Activated T-cell treated with anti-CD3 and anti-CD28 coated beads for 4 hours (primary cell): ENCODE measurements at places on chromosomes 12 and 14.

GRCh38 chr12:131089531-131090273 lies 136.0 kb downstream of the ADGRD1 start:
- DNase-seq, result no peak

DNA sequence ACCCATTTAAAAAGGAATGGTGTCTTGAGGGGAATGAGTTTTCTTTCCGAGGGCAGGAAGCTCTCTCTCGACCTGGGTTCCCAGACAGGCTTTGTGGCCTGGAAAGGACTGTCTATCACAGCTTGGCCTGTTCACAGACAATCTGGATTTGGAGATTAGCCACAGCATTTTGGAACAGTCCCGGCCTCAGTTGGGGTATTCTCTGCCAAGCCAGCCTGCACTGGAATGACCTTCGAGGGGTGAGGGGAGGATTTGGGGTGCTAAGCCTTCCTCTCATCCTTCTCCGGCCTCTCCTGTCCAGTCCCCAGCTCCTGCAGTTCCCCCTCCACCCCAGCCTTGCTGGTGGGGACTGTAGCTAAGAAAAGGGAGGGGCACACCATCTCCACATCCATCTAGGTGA lies 13.0 kb downstream of the TBX5 start:
- no peak for DNase-seq

GRCh38 chr14:100606687-100607610 lies 19.7 kb upstream of the BEGAIN start:
- no peak for DNase-seq

- no peak for DNase-seq
Measured at GRCh38 chr14:75022655-75023054, 19.9 kb downstream of the EIF2B2 start.

DNA sequence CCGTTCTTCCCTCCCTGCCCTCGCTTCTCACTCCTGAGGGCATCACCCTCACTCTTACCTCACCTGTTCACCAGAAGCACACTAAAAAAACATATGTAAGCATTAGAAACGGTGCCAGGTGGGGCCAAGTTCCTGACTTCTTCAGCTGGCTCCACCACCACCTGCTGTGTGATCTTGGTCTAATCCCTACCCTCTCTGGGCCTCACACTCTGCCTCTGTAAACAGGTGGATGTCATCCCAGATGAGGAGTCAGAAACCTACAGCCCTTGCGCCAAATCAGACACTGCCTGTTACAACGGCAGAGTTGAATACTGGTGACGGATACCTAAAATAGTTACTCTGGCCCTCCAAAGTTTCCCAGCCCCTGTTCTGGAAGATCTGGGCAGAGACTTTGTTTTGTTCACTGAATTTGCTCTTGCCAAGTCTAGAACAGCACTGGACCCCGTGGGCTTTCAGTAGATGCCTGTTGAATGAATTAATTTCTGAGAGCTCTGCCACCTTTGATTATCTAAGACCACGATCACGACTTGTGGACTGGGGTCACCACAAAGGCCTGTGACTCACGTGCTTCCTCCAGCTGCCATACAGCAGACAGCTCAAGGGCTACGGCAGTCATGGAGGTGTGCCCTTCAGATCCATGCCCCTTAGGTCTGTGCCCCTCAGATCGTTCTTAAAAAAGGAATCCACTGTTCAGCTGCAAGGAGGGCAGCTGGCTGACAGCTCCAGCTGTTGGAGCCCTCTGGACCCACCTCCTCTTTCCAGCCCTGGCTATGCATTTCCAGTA lies 71.9 kb downstream of the GSC start:
- DNase-seq, result no peak

DNA sequence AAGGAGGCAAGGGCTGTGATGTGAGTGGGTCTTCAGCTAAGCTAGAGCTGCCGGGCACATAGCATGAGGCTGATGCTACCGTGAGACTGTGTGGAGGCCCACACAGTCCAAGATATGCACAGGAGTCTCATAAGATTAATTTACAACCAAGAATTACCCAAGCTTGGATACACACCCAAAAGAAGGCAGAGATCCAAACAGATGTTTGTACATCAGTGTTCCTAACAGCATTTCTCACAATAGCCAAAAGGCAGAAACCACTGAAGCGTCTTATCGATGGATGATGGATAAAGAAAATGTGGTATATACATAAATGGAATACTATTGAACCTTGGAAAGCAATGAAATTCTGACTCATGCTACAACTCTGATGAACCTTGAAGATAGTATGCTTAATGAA lies 40.8 kb upstream of the RIC8B start:
- DNase-seq, result no peak

DNA sequence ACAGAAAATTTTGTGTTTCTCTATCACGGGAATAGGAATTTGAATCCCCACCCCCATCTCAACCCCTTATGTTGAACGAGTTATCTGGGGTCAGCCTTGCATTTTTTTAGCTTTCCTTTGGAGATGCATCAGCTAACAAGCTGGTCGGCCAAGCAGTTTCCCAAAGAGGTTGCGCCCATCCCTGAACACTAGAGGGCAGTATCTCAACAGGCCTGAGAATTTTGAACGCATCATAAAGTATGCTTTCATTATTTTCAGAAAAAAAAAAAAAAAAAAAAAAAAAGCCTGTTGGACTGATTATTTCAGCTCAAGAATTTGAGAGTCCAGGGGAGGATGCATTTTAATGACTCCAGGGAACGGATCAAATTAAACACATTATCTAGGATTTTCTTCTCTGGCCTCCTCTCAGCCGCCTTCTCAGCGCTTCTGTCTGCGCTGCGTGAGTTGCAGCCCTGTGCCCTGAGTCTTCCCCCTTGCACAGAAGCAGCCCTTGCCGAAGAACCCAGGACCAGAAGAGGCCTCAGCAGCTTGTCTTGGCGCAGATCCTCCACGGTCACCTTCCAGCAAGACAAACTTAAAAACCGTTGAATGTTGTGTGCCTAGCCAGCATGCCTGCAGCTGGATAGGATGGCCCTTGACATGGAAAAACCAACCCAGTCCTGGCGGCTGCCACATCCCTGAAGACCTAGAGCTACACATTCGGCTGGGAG lies 76.6 kb upstream of the GZMB start:
- DNase-seq, result peak; percentile 36

GRCh38 chr12:76618031-76618430 lies 58.5 kb upstream of the OSBPL8 start:
- DNase-seq, result no peak

- DNase-seq, result no peak
Measured at GRCh38 chr12:110310763-110311162, 29.7 kb downstream of the ATP2A2 start.

DNA sequence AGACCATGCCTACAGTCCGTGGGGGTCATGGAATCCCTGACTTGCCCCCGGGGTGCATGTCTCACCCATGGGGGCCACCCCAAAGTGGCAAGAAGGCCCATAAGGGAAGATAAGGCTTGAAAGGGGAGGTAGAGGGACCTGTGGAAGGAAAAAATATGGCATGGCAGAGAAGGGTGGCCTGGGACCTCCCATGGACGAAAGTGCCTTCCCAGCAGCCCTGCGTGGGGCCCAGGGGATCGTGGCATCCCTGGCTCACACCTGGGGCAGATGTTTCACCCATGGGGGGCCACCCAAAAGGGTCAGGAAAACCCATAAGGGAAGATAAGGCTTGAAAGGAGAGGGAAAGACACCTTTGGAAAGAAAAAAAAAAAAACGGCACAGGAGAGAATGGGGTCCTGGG lies 264.6 kb downstream of the ALG10 start:
- DNase-seq, result no peak

DNA sequence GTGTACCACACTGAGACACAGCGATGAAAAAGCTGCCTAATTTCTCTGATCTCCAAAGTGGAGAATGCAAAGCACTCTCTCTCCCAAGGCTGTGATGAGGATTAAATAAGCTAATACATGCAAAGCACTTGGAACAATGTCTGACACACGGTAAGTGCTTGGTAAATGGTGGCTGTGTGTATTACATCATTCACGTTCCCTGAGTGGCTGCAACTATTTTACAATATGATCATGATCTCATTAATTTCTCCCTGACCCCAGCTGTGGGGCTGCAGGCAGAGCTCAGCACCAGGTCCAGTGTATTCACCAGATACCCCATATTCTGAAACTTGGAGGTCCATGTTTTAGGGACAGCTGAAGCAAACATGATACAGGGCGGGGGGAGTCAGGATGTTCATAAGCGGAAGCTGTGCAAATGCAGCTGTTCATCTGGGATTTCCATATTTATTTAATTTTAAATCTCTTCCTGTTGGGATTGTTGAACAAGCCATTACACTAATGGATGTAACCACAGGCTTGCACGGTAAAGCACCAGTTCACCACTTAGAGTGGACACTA lies 106.4 kb downstream of the CCDC60 start:
- no peak for DNase-seq

GRCh38 chr12:119956047-119956446 lies 33.0 kb upstream of the BICDL1 start:
- DNase-seq, result no peak

DNA sequence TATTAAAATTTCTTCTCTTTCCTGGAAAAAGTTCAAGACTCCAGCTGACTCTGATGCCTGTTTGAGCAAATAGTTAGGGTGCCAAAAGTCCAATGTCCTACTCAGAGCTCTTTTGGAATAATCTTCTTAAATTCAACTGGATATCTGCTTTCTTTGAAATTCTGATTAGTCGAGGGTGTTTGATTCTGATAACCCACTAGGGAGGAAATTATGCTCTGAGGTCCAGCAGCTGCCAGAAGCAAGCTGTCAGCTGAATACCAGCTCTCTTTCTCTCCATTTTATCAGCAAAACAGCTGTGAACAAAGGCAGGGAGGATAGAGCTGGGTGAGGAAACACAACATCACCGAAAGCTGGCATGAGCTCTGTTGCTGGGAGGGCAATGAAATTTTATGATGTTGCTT lies 141.5 kb downstream of the CAND1 start:
- no peak for DNase-seq

DNA sequence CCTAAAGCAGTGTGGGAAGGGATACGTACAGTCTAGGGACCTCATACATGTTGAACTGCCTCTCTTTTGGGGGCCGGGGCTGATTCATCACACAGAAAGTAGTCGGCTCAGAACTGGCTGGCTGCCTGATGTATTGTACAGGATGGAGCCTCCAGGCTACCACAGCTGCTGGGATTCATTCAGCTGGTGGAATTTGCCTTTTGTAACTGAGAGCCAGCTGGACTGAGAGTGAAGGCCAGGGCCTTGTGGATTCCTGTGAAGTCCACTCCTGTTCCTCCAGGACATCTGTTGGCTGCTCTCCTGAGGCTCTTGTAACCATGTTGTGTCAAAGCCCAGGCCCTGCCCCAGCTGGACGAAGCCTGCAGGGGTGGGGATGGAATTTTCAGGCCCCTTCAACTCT lies 116.3 kb upstream of the PRICKLE1 start:
- no peak for DNase-seq

- no peak for DNase-seq
Measured at GRCh38 chr12:59398164-59398563, 197.7 kb upstream of the SLC16A7 start.

- no peak for DNase-seq
Measured at GRCh38 chr12:128603573-128604115, 220.1 kb downstream of the SLC15A4 start.

DNA sequence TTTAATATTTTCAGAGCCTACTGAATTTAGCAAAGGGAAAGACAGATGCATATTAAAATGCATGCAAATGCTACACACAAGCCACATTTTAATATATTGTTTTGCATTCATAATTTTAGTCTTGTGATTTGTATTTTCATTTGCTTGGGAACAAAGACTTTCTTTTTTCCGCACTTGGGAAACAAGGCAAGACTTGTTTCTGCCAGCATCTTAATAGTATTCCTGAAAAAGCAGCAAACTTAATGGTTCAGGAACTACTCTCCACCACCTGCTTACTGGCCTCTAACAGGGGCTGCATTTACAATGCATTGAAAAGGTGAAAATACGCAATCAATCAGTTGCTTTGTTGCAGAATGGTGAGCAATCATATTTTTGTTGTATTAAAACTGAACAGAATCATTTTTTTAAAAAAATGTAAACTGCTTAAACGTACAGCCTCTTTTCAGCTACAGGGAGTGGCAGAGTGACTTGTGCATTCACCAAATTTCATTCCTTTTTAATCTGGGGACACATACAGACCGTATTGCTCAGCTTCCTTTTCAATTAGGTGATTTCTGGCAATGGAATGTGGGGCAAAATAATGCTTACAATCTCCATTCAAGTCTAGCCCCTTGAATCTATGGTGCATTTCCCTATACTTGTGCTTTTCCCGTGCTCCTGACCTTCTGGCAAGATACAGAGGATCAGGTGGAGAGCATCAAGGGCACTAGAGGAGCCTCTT lies 144.1 kb upstream of the BTG1 start:
- no peak for DNase-seq

DNA sequence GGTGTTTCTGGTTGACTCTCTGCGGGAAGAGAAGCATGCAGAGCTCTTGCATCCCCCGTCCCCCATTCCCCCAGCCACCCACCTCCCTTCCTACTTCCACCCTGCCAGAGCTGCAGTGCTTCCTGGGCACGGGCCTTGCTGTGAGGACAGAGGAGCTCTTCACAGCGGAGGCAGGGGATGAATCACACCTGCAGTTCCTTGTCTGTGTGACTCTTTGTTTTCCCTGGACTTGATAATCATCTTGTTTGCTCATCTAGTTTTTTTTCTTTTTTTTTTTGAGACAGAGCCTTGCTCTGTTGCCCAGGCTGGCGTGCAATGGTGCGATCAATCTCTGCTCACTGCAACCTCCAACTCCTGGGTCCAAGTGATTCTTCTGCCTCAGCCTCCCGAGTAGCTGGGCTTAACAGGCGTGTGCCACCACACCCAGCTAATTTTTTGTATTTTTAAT lies 27.8 kb downstream of the ANKRD9 start:
- DNase-seq, result no peak

- DNase-seq, result no peak
Measured at GRCh38 chr12:31737345-31737744, 8.5 kb upstream of the AMN1 start.

- DNase-seq, result no peak
Measured at GRCh38 chr12:28817524-28817923, 331.6 kb upstream of the FAR2 start.

DNA sequence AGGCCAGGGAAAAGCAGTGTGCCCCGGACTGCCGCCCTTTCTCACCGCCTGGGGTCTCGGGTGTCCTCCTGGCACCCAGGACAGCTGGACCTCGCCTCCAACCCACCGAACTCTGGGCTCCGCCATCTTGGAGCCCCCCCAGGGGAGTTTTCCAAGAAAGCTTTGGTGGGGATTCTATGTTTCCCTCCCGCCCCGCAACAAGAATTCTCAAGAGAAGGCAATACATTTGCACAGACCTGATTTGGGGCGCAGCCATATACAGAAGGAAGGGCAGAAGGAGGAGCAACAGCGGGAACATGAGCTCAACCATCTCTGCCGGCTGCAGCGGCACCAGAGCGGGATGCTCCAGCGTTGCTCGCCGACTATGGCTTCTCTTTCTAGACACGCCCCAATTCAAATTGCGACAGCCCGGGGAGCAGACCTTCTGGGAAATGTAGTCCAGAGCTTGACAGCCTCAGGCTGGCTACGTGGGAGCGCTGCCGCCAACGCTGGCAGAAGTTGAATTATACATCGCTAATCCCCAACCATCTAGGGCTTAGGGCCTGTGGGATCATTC lies at the start of gene RDH11:
Gene RDH11, minus strand, starts transcription at position 371 of the 556 bp plus-strand sequence. Its CDS starts 61 bp downstream, at position 310.
- DNase-seq, result peak; percentile 72

- no peak for DNase-seq
Measured at GRCh38 chr12:9064815-9065606, 50.7 kb downstream of the A2M start.
